ENCODE measurements at places on chromosomes 12 and 14. TPM values are rescaled to one million over a fixed set of nuclear protein-coding genes. Genes with fewer than 3 reads are reported as not detected.
A peak's percentile ranks its signal among the peaks of the same experiment; 100 is the strongest.

The NOVA1 gene
- total RNA-seq = 0.93 TPM

The PTGER2 gene
- total RNA-seq = 1.5 TPM

GRCh38 chr12:52029685-52030084, 21.6 kb upstream of the NR4A1 start:
- H3K27me3 ChIP-seq = no peaks in the 10 kb centered on the region
- no peaks in the 10 kb centered on the region for H3K4me1 ChIP-seq
- H3K4me3 ChIP-seq = no peak overlapping the region
- no peaks in the 10 kb centered on the region for H3K36me3 ChIP-seq
- H3K27ac ChIP-seq = peak overlapping the region; percentile 47

DNA sequence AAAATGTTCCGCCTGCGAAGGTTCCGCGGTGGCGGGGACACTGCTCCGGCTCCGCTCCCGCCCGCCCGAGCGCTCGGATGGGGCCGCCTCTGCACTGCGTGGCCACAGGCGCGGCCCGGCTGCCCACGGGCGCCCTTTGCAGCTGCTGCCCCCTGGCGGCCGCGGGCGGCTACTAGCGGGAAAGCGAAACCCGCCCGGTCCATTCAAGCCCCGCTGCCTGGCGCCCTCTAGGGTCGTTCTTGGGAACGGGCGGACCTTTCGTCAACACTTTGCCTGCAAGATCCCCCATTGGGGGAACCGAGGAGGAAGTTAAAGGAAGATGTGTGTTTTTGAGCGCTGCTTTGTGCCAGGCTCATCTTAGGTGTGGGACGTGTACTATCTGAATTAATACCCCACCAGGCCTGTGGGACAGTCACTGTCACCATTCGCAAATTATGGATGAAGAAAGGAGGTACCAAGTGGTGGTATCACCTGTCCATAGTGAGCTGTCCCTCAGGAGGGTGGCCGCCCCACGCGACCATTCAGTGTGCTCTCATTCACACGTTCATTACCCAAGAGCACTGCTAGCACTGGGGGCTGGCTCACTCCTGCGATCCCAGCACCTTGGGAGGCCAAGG, 19.4 kb downstream of the GPR132 start:
- H3K27ac ChIP-seq = no peak overlapping the region
- H3K27me3 ChIP-seq = no peaks in the 10 kb centered on the region
- no peaks in the 10 kb centered on the region for H3K4me1 ChIP-seq

DNA sequence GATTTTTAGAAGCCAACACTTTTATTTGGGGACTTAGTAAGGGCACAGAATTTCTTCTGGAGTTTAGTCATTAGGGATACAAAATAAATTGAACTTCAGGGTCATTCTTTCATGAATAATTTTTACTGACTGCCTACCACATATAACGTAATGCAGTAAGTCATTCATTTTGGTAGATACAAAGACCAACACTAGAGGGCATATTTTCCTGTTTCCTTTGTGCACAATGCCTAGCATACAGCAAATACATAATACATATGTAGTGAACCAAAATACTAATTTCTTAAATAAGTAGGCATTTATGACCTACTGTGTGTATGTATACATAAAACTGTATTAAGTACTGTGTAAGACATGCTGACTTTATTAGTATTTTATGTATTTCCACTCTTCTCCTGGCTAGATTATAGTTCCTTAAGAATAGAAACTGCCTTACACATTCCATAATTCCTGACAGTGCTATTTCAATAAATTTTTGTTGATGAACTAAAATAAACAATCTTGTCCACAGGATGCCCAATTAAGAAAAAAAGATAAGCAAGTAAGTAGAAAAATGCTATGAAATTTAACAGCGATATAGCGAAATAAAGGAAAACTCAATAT, 47.9 kb downstream of the PPP1R12A start:
- H3K4me1 ChIP-seq = no peaks in the 10 kb centered on the region
- no peak overlapping the region for H3K4me3 ChIP-seq
- no peak overlapping the region for H3K27ac ChIP-seq
- H3K27me3 ChIP-seq = no peaks in the 10 kb centered on the region

DNA sequence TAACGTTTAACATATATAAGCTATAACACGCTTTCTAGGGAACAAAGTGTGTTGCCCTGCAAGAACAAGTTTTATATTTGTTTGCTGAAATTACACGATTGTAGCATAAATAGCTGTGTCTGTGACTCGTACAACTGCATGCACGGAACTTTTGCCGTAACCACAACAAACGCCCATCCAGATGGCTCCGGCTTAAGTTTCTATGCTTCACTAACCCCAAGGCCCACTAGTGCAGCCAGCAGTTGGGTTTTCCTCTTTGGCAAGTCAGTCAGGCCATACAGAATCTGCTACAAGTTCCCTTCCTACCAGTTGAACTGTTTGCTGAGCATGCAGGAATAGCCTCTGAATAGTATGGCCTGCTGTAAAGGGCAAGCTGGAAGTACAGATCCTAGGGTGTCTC, 12.1 kb downstream of the CSRP2 start:
- no peak for DNase-seq
- H3K27me3 ChIP-seq = no peaks in the 10 kb centered on the region
- no peak overlapping the region for H3K27ac ChIP-seq
- H3K4me1 ChIP-seq = no peaks in the 10 kb centered on the region

- peaks cover 10% of the 10 kb centered on the region for H3K27me3 ChIP-seq
- peak overlapping the region; percentile 71 for H3K4me3 ChIP-seq
- peak overlapping the region; percentile 67 for H3K27ac ChIP-seq
- H3K36me3 ChIP-seq = no peaks in the 10 kb centered on the region
- DNase-seq = no peak
These were observed 781 bp downstream of the NPAS3 start for GRCh38 chr14:32939254-32940065.

GRCh38 chr12:10369557-10370415, 20.1 kb downstream of the KLRK1 start:
- no peak for DNase-seq
- no peak overlapping the region for H3K4me3 ChIP-seq
- H3K27ac ChIP-seq = no peak overlapping the region

The RPL10L gene
- not detected for total RNA-seq

DNA sequence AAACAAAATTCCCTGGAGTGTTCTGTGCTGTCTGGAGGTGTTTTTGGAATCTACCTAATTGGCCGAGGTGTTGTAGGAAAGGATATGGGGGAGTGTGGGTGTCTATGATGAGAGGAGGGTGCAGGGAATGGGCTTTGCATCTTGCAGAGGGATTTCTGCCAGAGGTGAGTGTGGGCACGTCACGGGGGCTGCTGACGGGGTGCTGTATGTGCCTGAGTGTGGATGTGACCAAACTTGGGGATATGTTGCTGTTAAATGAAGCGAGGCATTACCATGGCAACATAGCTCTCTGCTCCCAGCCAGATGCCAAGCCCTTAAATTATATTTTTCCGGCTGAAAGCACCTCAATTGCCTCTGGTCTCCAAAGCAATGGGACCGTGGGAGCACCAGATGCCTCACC, 44.3 kb upstream of the SPTLC2 start:
- no peaks in the 10 kb centered on the region for H3K36me3 ChIP-seq
- no peak overlapping the region for H3K4me3 ChIP-seq
- H3K27ac ChIP-seq = no peak overlapping the region
- no peaks in the 10 kb centered on the region for H3K27me3 ChIP-seq

DNA sequence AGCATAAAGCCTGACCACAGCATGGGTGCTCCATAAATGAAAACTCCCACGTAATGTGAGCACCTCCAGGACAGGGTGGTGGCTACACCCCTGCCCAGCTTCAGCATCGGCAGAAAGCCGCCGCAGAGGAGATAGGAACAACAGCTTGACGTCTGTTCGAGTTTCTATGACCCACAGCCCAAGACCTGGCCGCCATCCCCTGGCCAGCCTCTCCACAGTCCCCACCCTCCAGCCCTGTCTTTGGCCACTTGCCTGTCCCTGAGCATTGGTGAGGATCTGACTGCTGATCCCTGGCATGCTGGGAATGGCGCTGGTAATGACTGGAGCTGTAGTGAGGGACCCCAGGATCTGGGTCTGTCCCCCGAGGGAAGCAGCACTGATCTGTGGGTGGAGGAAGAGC, 21.3 kb downstream of the POU6F1 start:
- H3K4me1 ChIP-seq = peaks cover 5% of the 10 kb centered on the region
- H3K27me3 ChIP-seq = no peaks in the 10 kb centered on the region
- DNase-seq = no peak
- no peak overlapping the region for H3K27ac ChIP-seq
- H3K4me3 ChIP-seq = no peak overlapping the region

The RPS6KL1 gene
- 10.3 TPM for total RNA-seq

The RTN1 gene
- 2.7 TPM for total RNA-seq

The CPNE6 gene
- total RNA-seq = 0.24 TPM

- H3K27me3 ChIP-seq = no peaks in the 10 kb centered on the region
- H3K36me3 ChIP-seq = peaks cover 61% of the 10 kb centered on the region
- H3K4me3 ChIP-seq = no peak overlapping the region
- DNase-seq = no peak
- H3K27ac ChIP-seq = no peak overlapping the region
- no peaks in the 10 kb centered on the region for H3K4me1 ChIP-seq
These were observed 10.1 kb downstream of the EIF5 start for GRCh38 chr14:103343905-103344797.

- peak within 1 kb of the TSS; percentile 90 for H3K4me3 ChIP-seq
- no peaks in the 10 kb centered on the region for H3K36me3 ChIP-seq
- no peaks in the 10 kb centered on the region for H3K27me3 ChIP-seq
- DNase-seq = peak; percentile 78
- no peaks in the 10 kb centered on the region for H3K4me1 ChIP-seq
These were observed at the start of gene SNRNP35 for GRCh38 chr12:123457980-123458779. Gene SNRNP35, plus strand, starts transcription at chr12:123458139. Its CDS starts 7,402 bp downstream, at chr12:123465541.

DNA sequence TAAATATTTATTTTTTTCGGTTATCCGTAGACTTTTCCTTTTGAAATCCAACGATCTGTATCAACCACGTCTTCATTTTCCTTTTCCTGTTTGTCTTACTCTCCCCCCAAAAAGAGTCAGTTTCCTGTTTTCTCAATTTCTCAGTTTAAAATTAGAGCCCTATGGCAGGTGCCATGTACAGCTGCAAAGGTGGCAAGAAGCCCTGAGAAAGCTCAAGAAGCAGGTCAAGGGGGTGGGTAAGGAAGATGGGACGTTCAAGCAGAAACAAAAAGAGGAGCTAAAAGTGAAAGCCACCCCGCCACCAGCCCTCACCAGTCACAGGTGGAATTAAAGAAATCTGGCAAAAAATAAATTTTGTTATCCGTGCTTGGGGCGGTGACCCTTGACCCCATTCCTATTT, 26.7 kb downstream of the SLC35E3 start:
- H3K27ac ChIP-seq = no peak overlapping the region
- no peaks in the 10 kb centered on the region for H3K36me3 ChIP-seq
- H3K27me3 ChIP-seq = no peaks in the 10 kb centered on the region
- no peak overlapping the region for H3K4me3 ChIP-seq

DNA sequence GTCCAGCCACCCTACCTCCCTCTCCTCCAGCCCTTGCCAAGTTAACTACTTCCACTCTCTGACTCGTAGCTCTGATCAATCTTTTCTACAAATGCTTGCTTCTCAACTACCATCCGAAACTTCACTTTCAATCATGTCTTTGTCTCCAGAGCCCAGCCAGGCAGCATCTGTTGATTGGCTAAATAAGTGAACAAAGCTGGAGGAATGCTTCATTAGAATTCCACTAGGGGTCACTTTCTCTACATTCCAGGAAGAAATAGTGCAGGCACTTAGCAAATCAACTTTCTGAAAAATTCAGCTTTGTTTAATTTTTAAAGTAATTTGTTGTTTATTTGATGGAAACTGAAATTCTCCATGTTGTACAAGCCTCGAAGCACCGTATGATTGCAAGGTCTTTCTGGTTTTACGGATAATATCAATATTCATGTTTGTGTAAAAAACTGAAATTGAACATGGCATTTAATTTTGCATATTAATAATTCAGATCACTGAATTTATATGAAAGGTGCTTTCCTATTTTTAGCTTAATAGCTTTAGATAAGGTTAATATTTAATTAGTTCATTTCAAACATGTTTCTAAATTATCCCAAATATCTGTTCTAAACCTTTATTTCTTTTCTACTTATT, 32.4 kb upstream of the HELB start:
- H3K4me1 ChIP-seq = no peaks in the 10 kb centered on the region
- no peaks in the 10 kb centered on the region for H3K27me3 ChIP-seq
- H3K4me3 ChIP-seq = no peak overlapping the region
- no peaks in the 10 kb centered on the region for H3K36me3 ChIP-seq
- H3K27ac ChIP-seq = no peak overlapping the region

The SOAT2 gene
- not detected for total RNA-seq

DNA sequence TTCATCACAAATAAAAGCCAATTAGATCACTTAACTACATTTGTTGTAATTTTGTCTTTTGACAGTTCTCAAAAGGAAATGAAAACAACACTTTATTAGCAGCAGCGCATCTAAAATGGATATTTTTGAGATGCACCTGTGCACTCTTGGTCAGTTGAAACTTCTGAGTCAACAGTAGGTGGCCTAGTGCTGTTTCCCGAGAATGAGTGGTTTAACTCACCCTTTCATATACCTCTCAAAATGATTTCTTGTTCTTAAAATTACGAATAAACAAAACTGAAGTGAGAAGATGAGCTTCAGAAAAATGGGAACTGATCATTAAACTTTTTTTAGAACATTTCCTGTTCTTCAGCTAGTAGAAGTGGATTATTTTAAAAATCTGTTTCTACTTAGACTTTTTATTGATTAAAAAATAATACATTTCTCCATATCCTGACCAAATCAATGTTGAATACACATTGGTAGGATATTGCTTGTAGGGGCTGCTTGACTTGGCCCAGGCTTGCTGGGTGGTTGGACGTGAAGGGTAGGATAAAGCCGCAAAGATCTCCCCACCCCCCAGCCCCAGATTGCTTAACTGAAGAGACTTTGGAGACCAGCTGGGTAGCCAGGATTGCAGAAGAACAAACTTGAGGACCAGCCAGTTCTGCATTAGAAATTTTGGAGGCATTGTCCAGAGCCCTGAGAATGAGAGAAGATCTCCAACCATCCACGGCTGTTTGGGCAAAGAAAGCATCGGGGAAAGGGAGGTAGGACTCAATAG, 22.3 kb upstream of the STK38L start:
- no peak for DNase-seq
- H3K27me3 ChIP-seq = no peaks in the 10 kb centered on the region
- no peak overlapping the region for H3K27ac ChIP-seq
- no peak overlapping the region for H3K4me3 ChIP-seq
- H3K36me3 ChIP-seq = no peaks in the 10 kb centered on the region

The HHIPL1 gene
- total RNA-seq = 2.4 TPM

GRCh38 chr14:90726656-90727055, 89.6 kb downstream of the TTC7B start:
- DNase-seq = no peak
- H3K36me3 ChIP-seq = no peaks in the 10 kb centered on the region
- no peak overlapping the region for H3K4me3 ChIP-seq
- H3K27me3 ChIP-seq = no peaks in the 10 kb centered on the region
- H3K4me1 ChIP-seq = peaks cover 10% of the 10 kb centered on the region

The GYS2 gene
- total RNA-seq = not detected

The SRGAP1 gene
- 3.3 TPM for total RNA-seq
